ENCODE measurements at places on chromosomes 11 and 22. TPM values are rescaled to one million over a fixed set of nuclear protein-coding genes. Genes with fewer than 3 reads are reported as not detected.

Gene FOLR1
- 0.12 TPM for total RNA-seq

Gene CPT1A
- total RNA-seq: 30.4 TPM

Gene C22orf31
- not detected for total RNA-seq

Gene PNPLA3
- total RNA-seq: 3.5 TPM

Gene FREY1
- total RNA-seq: 0.89 TPM

Gene LSP1
- 0.33 TPM for total RNA-seq

Gene SHISAL1
- total RNA-seq: 14.9 TPM

Gene TREH
- total RNA-seq: under 0.01 TPM

Gene OOSP3
- total RNA-seq: not detected

Gene OR10A2
- total RNA-seq: not detected

Gene CWF19L2
- 13.2 TPM for total RNA-seq

Gene DRAP1
- total RNA-seq: 580 TPM

Data from uterine smooth muscle cell (primary cell).